Kidney (tissue), 22 donors: ENCODE measurements at places on chromosomes 16 and 17.

GRCh38 chr17:50020841-50021599, 26.0 kb upstream of the DLX3 start:
- DNase-seq: no peak

- peak; percentile 16 for DNase-seq
These were observed 81.9 kb downstream of the KCNJ12 start for GRCh38 chr17:21458054-21458453.

GRCh38 chr16:48462106-48462740, 77.0 kb upstream of the SIAH1 start:
- no peak for DNase-seq

DNA sequence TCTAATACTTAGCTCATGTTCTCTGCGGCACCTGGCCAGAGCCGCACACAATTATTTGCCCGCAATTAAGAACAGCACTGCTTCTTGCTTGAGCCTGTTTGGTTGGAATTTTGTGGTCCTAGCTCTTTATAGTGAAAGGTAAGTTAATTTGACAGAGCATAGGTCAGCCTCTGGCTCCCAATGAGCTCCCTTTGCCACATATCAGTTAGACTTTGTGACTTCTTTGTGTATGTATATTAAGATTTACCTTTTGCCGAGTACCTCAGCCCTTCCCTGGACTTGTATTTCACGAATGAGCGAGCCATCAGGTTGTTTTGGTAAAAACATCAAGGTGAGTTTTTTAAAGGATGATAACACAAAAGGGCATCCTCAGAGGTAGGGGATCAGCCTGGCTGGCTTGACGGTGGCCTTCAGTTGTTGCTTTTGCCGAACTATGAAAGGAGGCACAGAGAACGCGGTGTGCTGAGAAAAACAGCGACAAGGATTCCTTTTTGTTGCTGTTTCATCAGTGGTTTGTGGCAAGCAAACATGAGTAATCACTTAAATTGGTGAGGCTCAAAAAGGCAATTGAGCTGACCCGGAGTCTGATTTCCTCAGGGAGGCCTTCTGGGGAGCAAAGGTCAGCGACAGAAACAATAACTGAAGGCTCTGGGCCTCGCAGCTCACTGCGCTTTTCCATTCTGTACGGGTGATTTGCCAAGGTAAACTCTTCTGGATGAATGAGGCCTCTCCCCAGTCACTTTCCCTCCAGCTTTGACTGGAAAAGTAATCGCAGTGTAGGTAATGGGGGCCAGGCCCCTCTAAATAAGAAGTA, 163.6 kb downstream of the HS3ST3A1 start:
- peak; percentile 25 for DNase-seq

GRCh38 chr16:27759967-27760788, 210.2 kb downstream of the KATNIP start:
- no peak for DNase-seq

- no peak for DNase-seq
These were observed 41.2 kb downstream of the HELZ start for GRCh38 chr17:67203818-67204217.

GRCh38 chr17:68085771-68086381, 50.3 kb downstream of the KPNA2 start:
- no peak for DNase-seq

DNA sequence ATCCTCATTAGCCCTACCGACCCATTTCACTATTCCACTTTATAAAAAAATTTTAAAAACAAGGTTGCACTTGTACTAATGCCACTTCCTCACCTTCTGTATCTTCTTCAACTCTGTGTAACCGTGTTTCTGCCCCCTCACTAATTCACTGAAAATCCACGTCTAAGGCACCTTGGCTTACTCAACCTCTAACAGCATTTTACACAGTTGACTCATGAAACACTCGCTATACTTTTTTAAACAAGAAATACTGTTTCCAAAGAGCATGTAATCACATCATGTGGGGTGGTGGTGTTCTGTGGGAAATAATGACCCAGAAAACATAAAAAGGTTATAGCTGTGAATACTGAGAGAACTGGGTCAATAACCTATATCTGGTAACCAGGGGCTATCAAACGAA, 79.9 kb downstream of the NCOR1 start:
- DNase-seq: no peak

DNA sequence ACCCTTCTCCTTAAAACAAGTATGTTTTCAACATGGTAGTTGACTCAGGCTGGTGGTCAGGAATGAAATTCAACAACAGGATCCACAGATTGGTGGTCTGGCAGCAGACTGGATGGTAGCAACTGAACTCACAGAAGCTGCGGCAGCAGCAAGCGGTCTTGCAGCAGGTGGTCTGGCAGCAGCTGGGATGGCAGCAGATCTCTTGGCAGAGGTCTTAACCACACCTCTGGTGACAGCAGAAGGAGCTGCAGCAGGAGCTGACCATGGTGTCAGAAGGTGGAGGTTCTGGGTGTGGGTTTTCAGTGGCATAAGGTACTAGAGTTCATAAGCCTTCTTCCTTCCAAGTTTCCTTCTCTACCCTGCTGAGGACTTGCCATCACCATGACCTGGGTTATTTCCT, 2.2 kb upstream of the KRTAP4-1 start:
- DNase-seq: no peak

DNA sequence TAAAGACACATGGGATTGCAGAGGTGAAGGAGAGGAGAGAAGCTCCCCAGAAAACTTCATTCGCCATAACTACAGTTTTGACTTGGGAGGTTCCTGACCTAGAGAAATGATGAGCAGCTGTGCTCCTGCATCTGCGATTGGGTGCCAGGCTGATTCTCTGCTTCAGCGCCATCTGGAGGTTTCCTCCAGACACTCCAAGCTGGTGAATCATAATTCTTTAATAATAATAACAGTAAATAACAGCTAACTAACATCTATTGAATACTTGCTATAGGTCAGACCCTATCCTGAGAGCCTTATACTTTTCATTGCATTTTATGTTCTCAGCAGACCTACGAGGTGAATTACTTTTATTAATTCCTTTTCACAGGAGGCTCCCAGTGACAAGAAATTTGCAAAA, 575.8 kb downstream of the TOX3 start:
- no peak for DNase-seq

- peak; percentile 60 for DNase-seq
These were observed 51.8 kb downstream of the SMPD3 start for GRCh38 chr16:68396481-68396880.

DNA sequence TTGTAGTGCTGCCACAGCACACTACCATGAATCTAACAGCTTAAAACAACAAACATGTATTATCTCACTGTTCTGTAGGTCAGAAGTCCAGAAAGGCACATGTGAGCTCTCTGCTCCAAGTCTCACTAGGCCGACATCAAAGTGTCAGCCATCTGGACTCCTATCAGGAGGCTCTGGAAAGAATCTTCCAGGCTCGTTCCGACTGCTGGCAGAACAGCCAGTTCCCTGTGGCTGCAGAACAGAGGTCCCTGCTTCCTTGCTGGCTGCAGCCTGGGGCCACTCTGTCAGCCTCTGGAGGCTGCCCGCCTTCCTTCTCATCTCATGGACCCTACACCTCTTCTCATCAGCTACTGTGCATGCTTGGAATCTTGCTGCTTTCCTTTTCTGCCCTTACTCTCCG, 168.9 kb downstream of the CBLN1 start:
- DNase-seq: no peak

DNA sequence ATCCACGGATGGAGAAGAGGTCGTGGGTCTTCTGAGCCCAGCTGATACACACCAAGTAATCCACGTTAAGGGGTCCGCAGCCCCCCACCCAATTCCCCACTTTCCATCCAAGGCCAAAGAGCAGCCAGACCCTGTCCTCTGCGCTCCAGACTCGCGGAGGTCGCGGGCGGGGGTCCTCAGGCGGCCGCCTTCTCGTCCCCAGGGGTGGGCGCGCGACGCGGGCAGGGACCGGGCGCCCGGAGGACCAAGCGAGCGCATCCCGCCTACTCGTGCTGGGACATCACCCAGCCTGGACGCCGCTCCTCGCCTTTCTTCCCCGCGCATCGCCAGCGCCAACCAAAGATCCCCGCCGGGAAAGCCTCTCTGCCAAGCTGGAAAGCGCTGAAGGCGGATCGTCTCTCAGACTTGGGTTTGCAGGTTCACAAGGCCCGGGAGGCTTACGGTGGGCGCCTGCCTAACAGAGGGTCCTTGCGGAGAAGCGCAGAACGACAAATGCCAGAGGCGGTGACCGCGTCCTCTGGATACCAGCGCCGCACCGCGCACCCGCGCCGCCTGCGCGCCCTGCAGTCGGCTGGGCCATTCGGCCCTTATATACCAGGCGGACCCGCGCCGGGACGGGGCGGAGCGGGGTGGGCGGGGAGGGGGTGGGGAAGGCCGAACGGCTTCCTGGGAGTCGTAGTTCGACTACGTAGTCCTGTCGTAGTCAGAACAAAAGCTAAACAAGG, 471.6 kb downstream of the SOX9 start:
- DNase-seq: peak; percentile 89

DNA sequence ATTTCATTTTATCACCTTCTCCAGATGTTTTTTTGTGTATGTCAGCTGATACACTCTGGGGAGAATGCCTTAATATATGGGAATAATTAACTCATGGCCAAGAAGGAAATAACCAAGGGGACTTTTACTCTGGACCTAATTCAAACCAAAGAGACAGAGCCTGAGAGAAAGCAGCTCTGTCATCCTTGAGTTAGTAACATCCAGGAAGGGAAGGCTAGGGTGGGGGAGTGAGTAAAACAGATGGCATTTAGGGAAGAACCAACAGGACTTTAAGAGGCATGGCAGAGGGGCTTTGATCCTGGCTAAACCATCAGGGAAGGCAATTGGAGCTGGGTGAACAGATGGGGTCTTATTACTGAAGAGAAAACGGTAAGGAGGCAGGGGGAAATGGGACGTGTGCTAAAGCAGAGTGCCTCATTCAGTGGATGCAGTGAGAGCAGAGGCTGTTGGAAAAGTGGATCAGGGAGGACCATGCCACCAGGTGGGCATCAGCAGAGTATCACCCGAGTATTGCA, 2.5 kb upstream of the SMPD3 start:
- no peak for DNase-seq

DNA sequence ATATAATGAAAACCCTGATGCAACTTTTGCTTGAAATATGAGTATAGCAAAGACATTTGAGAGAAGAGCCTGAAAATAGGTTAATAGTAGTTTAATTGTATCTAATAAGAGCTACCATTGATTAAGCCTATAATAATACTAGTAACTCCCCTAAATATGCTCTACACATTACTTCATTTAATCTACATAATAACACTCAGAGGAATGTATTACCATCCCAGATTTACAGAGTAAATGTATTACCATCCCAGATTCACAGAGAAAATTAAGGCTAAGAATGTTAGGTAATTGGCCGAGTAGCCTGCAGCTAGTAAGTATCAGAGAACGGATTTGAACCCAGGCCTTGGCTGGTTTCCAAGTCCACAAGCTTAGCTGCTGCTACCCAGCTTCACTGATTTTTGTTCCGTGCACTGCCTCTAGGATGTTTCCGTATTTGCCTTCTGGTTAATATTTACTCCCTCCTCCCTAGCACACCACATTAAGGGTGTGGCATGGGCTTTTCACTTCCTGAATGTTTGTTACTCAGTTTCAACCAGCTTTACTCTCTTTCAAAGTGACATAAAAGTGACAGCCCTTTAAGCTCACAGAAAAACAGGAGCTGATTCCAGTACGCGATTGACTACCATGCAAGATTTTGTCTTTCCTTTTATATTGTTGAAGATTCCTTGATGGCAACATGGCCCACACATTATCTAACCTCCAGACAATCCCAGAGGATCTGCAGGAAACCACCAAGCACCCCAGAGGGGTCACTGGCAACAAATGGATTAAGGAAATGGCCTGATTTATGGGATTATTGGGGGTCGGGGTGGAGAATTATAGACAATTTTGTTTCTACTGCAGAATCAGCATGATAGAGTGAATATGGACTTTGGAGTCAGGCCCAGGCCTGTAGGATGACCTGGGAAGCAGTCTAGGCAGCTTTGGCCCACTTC, 26.7 kb upstream of the TOX3 start:
- DNase-seq: no peak

- no peak for DNase-seq
These were observed 87.2 kb downstream of the MAP2K4 start for GRCh38 chr17:12107905-12108304.
